ENCODE measurements at places on chromosomes 11 and 22. TPM values are rescaled to one million over a fixed set of nuclear protein-coding genes. Genes with fewer than 3 reads are reported as not detected.
A peak's percentile ranks its signal among the peaks of the same experiment; 100 is the strongest.

DNA sequence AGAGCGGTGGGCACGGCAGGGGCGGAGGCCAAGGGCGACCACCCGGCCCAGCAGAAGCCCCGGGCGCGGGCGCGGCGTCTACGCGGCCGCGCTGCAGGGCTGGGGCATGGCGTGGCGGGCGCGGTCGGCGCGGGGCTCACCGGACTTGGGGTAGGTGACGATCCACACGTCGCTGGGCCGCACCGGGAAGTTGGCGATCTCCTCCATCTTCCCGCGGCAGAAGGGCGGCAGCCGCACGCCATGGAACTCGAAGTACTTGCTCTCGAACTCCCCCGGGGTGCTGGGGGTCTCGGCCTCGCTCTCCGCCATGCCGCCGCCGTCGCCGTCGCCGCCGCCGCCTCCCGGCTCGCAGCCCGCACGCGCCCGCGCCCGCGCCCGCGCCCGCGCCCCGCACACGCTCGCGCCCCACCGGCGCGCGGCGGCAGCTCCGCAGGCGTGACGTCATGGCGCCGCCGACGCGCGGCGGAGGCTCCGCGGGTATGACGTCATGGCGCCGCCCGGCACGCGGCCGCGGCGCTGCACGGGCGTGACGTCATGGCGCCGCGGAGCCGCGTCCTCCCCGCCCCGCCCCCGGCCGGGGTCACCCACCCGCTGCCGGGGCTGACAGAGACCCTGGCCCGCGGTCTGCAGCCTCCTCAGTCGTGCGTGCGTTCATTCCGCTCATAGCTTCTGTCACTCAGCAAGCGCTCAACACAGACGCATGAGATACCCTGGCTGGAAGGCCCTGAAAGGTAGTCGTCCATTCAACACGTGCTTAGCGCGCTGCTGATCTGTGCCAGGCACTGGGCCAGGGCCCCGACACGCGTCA, at the start of gene SULT4A1:
Gene SULT4A1 (minus strand): TSS at position 440 of the 808 bp plus-strand sequence. CDS start 131 bp downstream, at position 309.
- peak; percentile 78 for ATAC-seq

- ATAC-seq, result no peak
Measured at GRCh38 chr11:32162906-32163305, 72.0 kb downstream of the RCN1 start.

TYMP gene
- total RNA-seq, result 9.4 TPM

KRTAP5-11 gene
- total RNA-seq, result 0.62 TPM

- no peak for ATAC-seq
Measured at GRCh38 chr11:96014217-96014616, 90.3 kb upstream of the MTMR2 start.

- no peak for ATAC-seq
Measured at GRCh38 chr11:95283650-95284049, 52.6 kb upstream of the SESN3 start.

GRCh38 chr11:86374586-86374985, at the start of gene CCDC81:
TSS of gene CCDC81 (plus strand) at chr11:86374887. CDS start at chr11:86375164, 277 bp downstream.
- peak; percentile 85 for ATAC-seq

SMC1B gene
- total RNA-seq, result 0.15 TPM

C1QTNF5 gene
- total RNA-seq, result 0.87 TPM

DNA sequence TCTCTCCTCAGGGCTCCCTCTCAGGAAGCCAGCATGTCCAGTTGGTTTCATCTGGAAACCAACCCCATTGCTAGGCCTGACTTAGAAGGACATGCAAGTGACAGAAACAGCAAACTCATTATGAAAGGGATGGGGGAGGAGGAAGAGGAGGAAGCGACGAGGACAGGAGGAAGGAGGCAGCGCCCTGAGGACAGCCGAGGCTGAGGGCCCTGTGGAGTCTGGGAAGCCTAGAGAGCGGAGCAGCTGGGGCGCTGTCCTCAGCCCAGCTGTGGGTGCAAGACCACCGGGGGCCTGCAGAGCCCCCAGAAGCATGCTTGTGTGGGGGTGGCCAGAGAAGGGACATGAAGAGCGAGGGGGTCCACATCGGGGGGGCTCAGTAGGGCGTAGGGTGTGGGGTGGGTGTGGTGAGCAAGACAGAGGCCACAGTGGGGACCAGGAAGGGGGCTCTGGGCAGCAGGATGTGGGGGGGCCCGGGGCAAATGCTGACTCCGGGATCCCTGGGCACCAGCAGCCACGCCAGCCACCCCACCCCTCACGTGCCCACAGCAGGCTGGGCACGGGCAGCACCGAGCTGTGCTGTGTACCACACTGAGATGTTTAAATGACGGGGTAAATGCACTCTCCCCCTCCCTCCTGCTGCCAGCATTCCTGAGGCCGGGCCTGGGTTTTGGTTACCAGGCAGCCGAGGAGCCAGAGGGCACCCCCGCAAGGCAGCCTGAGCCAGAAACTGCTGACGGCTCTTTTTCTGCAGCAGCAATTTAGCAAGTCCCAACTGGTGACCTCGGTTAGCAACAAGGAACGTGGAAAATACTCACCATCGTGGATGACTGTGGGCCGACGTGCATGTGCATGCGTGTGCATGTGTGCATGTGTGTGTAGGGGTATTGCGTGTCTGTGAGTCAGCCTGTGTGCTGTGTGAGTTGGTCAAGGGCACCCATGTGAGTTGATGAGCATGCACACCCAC, 82.7 kb upstream of the LINC01488 start:
- peak; percentile 90 for ATAC-seq

BTBD18 gene
- 1.2 TPM for total RNA-seq

- no peak for ATAC-seq
Measured at GRCh38 chr11:84825106-84825660, 802.0 kb downstream of the DLG2 start.

DNA sequence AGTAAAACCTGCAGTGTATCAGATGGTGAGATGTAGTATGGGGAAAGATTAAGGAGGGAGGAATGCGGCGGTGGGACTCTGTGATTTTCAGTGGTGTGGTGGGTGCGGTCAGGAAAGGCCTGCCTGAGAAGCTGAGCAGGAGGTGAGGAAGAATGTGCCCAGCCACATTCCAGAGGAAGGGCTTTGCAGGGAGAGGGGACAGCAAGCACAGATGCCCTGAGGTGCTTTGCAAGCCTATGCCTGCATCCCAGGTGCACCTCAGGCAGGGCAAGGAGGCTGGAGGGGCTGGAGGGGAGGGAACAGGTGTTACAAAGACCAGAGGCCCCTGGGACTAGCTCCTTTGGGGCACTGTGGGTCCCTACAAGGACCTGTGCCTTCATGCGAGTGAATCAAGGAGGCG, 42.1 kb downstream of the MYO7A start:
- no peak for ATAC-seq

- ATAC-seq, result peak; percentile 48
Measured at GRCh38 chr22:44753189-44754042, 1.0 kb downstream of the ARHGAP8 start.

DNA sequence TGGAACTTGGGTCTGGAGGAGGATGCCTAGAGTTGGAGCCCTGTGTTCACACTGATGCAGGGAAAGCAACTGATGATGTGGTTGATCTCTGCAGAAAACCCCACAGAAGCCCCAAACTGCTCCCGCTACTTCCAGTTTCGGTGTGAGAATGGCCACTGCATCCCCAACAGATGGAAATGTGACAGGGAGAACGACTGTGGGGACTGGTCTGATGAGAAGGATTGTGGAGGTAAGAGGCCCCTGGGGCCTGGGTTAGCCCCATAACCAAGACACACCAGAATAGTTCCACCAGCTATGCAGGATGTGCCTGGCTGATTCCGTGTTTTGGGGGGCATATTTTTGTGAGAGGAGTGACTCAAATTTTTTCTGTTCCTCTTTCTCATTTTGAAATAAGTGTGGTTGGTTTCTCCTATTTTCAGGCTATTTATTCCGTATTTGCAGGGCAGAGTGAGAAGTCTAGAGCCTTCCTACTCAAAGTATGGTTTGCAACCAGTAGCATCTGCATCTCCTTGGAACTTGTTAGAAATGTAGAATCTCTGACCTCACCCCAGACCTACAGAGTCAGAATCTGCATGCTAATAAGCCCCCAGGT, 137.3 kb upstream of the SORL1-AS1 start:
- ATAC-seq, result no peak

GRCh38 chr11:74050465-74050864, 41.6 kb upstream of the UCP3 start:
- ATAC-seq, result no peak

DNA sequence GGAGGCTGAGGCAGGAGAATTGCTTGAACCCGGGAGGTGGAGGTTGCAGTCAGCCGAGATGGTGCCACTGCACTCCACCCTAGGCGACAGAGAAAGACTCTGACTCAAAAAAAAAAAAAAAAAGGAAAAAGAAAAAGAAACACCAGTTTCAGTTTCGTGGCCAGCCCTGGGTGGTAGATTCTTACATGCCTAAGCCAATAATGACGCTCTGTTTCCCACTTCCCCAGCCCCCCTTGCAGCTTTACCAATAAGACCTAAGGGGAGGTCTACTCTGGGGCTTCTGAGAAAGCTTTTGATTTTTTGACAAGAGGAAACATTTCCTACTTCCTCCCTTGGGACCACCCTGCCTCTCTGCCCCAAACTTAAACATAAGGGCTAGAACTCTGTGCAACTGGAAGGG, 30.0 kb upstream of the PTPRJ start:
- ATAC-seq, result no peak
